IPS DF 6.9 (cell line): ENCODE measurements at places on chromosomes 1 and 21.

DNA sequence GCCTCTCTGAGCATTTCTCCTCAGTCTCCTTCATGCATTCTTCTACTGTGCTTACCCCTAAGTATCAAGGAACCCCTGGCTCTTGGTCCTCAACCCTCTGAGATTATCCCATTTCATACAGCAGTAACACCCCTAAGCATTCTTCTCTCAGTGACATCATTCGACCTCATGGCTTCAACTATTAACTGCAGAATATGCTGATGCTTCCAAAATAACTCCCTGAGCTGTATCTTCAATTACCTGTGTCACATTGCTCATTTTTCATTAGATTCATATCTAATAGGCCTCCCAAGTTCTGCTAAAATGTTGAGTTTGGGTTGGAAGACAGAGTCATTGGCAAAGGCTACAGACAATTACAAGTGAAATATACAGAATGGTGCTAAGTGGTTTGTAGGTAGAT lies 7.5 kb downstream of the CAPN8 start:
- DNase-seq = no peak

DNA sequence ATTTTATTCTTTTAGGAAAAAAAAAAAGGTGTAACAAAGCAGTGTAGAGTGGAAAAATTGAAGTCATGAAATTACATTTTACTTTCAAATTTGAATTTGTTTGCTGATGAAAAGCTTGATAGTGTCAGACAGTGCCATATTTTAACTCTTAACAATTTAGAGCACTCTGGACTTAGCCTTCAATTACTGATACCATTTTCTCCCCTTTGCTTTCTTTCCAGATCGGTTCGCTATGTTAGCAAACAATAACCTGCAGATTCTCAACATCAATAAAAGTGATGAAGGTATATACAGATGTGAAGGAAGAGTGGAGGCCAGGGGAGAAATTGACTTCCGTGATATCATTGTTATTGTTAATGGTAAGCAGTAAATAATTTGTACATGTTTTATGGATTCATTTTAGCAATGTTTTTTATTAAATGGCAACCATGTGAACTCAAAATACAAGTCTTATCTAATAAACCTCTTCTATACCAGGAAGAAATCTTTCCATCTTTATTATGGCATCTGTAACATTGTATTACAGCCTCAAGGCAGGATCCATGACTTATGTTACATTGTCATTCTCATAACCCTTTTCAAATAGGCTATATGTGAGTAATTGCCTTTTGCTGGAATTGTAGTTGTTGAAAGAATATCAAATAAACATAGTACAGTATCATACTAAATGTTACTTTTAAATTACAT lies 293.8 kb downstream of the NCAM2 start:
- no peak for DNase-seq

- no peak for DNase-seq
Measured at GRCh38 chr1:153763365-153764225, 11.6 kb upstream of the SLC27A3 start.

DNA sequence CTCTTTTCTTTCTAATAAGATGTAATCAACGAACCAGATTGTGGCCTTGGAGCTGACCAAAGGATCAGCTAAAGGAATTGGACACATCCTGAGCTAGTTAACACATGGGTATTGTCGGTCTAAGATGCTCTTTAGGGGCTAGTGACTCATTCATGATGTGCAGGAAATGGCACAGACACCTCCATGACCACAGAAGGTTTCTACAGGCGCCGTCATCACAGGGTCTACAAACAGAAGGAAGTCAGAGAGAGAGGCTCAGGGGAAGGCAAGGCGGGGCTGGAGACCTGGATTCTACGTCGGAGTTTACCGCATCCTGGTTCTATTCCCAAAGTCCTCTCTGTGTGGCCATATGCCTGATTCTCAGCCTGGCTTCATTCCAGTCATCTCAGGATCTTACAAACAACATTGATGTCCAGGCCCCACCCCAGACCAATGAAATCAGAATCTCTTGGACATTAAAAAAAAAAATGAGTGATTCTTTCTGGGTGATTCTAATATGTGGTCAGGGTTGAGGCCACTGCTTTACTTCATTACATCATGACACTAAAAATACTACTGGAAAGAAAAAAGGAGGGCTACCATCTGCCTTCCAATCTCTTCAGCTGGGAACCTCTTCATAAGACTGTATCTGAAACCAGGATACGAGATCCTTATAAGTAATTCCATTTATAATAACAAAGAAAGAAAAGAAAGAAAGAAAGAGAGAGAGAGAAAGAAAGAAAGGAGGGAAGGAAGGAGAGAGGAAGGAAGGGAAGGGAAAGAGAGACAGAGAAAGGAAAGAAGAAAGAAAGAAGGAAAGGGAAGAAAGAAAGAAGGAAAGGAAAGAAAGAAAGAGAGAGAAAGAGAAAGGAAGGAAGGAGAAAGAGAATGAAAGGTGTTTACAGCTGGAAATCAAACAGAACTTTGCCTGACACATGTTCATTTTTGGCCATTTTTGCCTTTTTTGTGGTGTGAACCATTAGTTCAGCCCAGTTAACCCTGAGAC lies 11.6 kb upstream of the KCNJ15 start:
- no peak for DNase-seq

DNA sequence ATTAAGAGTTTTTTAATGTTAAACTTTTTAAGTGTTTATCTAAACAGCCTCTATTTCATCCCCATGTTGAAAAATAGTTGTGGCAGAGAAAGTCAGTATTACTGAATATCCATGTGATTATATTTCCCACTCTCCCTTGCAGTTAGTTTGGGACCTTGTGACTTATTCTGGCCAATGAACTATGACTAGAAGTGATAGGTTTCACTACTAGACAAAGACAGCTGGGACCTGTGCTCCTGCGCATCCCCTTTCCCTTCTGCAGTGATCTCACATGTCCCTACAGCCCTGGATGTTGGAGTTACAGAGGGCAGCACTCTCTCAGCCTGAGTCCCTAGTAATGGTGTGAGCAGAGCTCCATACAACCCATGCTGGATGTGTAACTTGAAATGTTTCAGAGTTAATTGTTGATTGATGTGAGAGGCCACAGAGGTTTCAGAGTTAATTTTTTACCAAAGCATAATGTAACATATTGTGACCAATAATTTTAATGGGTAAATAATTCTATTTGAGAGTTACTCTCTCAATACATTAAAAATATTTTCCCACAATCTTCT lies 18.7 kb upstream of the SAMD13 start:
- no peak for DNase-seq

GRCh38 chr1:39488012-39488545 lies 3.4 kb upstream of the BMP8A start:
- DNase-seq = no peak

DNA sequence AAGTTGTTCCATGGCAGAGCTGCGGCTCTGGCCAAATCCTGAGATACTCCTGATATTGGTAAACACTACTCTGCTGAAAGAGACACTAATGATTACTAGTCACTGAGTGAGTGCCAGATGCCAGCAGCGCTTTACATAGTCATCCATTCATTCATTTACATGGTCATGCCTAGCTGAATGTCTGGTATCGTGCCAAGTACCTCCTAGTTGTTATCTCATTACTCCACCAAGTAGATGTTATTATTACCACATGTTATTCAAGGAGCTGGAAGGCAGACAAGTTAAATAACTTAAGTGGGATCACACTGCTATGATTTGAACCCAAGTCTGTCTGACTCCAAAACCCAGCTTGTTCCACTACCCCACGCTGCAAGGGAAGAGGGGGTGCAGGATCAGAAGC lies 4.7 kb downstream of the OLFML2B start:
- no peak for DNase-seq

- DNase-seq = no peak
Measured at GRCh38 chr1:204151552-204152309, at the start of gene ETNK2. Gene ETNK2, minus strand, starts transcription at chr1:204152044. Its CDS starts 192 bp downstream, at chr1:204151852.

GRCh38 chr21:44958471-44959191 lies 18.8 kb downstream of the SLX9 start:
- no peak for DNase-seq

- DNase-seq = no peak
Measured at GRCh38 chr1:154626456-154627256, 18.7 kb upstream of the ADAR start.

DNA sequence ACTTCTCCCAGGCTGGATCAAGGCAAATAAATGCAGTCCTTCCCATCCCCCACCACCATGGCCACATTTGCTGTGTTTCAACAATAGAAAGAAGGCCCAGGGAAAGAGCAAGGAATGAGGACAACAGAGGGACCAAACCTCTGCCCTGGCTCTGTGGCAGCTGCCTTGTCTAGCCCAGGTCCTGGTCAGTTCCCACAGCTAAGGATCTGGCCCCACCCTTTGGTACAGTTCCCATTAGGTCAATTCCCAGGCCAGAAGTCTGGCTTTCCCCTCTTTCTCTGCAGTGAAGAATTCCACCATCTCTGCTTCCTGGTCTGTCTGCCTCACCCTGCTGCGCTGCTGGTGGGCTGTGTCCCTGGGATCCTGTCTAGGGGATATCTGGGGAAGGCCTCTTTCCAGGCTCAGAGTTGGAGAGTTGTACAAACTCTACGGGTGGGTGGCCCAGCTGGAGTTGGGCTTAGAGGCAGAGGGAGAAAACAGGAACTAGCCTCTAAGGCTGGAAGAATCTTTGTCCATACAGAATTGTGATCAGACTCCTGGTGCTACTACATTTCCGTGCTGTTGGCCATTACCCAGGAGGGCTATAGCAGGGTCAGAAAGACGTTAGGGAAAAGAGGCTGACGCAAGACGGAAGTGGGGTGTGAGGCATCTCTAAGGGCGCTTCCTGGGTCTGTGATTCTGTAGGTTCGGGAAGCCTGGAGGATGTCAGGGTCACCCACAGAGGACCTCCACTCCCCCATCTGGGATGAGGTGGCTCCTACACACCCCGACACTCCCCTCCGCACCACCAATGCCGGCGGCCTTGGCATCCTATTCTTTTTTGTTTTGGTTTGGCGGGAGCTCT lies 953 bp upstream of the NDUFS2 start:
- no peak for DNase-seq

DNA sequence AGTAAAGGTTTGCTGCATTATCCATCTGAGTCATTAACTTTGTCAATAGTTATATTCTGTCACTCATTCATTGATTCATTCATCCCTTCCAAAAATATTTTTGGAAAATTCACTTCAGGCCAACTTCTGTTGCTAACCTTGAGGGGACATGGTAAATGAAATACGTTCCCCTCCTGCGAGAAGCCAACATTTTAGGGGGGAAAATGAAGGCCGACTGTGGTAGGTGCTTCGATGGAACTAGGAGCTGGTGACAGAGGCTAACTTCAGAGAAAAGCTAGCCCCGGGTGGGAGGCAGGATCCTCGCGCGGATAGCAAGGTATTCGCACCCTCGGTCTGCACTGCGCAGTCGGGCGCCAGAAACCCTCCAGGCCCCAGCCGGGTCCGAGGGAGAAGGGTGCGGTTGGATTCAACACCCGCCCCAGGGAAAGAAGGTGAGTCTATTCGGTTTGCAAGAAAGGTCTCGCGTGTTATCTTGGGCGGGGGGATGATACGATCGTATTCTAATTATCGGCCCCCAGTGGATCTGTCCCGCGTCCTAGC lies 646 bp upstream of the RRP15 start:
- no peak for DNase-seq

GRCh38 chr1:213921712-213922111 lies 66.1 kb upstream of the PROX1 start:
- no peak for DNase-seq

DNA sequence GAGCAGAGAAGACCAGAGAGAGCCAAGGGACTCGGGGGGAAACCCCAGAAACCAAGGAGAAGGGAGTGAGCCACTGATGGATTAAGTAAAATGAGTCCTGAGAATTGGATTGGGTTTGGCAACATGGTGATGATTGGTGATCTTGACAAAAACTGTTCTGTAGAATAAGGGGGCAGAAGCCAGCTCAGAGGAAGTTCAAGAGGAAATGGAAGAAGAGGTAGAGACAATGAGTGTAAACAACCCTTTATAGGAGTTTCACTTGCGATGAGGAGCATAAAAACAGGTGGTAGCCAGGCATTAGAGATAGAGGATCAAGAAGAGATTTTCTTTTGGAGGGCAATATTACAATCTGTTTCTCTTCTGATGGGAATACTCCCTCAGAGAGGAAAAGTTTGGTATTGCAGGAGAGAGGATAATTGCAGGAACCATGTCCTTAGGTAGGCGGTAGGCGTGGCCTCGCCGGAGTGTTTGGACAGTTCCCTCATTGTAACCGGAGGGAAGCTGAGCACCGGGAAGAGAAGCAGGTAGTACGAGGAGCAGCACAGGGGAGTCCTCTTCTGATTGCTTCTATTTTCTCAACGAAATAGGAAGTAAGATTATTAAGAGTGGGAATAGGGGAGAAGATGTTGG lies 68.4 kb upstream of the TENT5C start:
- peak; percentile 11 for DNase-seq

DNA sequence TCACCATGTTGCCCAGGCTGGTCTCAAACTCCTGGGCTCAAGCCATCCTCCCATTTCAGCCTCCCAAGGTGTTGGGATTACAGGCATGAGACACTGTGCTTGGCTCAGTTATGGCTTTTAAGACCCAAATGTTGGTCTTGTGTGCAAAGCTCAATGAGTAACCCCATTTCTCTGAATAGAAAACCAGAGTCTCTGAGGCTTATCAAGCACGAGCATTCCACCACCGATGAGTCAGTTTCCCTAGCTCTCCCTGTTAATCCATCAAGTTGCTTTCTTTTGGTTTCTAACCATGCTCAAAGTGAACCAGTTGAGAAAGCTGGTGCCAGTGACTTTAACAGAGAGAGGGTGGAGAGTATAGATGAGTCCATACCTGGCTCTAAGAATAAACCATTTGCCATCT lies 350.9 kb upstream of the ADGRL2 start:
- DNase-seq = no peak

GRCh38 chr1:178659789-178660208 lies 65.2 kb upstream of the RALGPS2 start:
- DNase-seq = no peak

GRCh38 chr1:118186026-118186425 lies 998 bp upstream of the SPAG17 start:
- no peak for DNase-seq

DNA sequence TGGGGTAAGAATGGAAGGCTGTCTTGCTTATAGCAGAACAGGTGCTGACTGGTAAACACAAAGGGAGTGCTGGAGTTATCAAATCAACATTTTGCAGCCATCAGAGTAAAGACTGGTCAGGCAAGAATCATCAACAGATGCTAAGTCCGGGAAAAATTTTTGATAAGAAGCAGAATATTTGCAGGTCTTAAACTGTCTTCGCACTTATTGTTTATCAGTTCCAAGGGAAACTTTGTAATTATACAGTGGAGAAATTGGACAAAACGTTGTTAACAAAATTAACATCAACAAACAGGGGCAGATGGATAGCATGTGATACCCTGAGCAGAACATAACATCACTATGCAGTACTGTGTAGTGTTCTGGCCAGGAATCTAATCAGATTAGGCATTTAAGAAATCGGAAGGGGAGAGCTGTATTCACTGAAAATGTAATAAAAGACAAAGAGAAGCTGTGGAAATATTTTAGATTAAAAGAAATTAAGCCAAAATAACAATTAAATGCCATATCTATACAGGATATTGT lies 127.1 kb downstream of the DAB1 start:
- DNase-seq = no peak

- DNase-seq = no peak
Measured at GRCh38 chr1:235408503-235408960, 41.3 kb downstream of the TBCE start.

- DNase-seq = no peak
Measured at GRCh38 chr21:15164678-15165303, 100.0 kb upstream of the NRIP1 start.
